Muscle of arm (tissue), 14 donors: ENCODE measurements at places on chromosomes 16 and 17.
A peak's percentile ranks its signal among the peaks of the same experiment; 100 is the strongest.

GRCh38 chr17:299546-299945 lies 53.1 kb downstream of the RPH3AL start:
- DNase-seq = no peak

GRCh38 chr17:37792787-37793186 lies 47.9 kb upstream of the HNF1B start:
- no peak for DNase-seq

- DNase-seq = no peak
Observed at GRCh38 chr17:55005520-55005919, 37.0 kb downstream of the STXBP4 start.

DNA sequence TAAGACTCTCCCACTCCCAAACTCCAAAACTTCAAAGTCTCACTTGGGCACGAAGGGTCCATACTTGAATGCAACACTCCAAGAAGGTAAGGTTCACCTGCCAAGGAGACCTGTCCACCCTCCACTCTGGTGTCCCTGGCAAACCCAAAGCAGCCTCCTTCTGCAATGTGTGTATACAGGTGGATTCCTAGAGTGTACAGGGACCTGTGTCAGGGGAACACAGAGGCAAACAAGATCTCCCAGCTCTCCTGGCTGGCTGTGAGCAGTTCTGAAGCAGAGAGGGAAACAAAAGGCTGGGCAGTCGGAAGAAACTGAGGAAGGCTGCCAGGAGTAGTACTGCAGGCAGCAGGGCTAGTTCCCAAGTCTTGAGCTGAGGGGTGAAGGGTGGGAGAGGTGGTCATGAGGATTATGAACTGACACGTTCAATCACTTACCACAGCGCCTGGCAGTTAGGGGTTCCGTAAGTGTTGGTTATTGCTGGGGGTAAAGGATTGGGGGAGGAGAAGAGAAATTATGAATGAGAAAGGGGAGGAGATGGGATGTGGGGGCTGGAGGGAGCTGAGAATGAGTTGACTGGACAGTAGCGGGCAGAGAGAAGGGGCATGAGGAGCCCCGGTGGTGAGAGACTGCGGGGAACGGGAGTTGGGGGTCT lies 795 bp downstream of the KCTD13 start:
- DNase-seq = peak; percentile 13

DNA sequence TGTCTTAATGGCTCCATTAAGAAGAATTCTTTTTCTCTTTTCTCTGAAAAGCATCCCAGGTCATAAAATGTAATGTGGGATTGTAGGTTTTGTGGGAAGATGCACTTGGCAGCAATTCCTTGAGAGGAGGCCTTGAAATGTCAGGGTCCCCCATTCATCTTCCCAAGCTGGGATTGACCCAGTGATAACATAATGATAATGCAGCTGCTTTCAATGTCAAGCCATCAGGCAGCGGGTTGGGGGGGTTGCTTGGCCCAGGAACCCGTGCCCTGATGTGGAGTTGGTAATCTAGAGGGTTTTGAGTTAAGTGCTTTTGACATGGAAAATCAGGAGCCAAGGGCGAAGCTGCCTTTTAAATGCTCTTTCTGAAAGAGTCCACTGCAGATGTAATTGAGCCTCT lies 484.0 kb downstream of the WWOX start:
- no peak for DNase-seq

- no peak for DNase-seq
Observed at GRCh38 chr17:71392715-71393567, 727.9 kb upstream of the SOX9 start.

DNA sequence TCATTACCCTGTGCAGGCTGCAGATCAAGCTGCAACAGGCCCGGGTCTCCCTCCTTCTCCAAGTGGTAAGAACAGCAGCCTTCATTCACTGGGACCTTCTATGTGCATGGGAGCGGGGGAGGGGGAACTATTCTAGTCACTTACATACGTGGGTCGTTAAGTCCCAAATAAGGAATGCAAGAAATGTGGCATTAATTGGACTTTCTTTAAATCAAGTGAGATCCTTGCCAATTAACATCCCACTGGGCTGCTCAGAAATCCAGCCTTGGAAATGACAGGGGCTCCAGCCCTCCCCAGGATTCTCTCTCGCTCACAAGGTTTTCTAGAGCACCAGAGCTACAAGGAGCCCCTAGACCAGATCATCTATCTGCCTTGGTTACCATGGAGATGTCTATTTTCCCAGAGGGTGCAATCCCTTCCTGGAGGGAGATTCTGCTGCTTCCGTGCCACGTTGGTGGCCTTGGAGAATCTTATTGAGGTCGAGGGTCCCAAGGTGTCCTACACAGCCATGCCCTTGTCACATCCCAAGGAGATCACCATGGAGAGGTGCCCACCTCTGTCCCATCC lies 5.2 kb upstream of the EIF1 start:
- DNase-seq = no peak
